ENCODE measurements at places on chromosomes 16 and 17.

DNA sequence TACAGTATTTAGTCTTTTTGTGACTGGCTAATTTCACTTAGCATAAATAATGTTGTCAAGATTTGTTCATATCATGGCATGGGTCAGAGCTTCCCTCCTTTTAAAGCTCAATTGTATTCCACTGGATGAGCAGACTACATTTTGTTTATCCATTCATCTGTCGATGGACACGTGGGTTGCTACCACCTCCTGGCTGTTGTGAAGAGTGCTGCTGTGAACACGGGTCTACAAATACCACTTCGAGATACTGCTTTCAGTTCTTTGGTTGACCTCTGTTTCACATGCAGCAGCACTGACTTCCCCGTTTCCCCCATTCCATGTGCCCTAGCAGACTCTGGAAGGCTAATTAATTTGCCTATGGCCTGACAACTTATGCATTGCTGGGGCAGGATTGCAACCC lies 285.4 kb downstream of the SHISA9 start:
- no peak for DNase-seq

DNA sequence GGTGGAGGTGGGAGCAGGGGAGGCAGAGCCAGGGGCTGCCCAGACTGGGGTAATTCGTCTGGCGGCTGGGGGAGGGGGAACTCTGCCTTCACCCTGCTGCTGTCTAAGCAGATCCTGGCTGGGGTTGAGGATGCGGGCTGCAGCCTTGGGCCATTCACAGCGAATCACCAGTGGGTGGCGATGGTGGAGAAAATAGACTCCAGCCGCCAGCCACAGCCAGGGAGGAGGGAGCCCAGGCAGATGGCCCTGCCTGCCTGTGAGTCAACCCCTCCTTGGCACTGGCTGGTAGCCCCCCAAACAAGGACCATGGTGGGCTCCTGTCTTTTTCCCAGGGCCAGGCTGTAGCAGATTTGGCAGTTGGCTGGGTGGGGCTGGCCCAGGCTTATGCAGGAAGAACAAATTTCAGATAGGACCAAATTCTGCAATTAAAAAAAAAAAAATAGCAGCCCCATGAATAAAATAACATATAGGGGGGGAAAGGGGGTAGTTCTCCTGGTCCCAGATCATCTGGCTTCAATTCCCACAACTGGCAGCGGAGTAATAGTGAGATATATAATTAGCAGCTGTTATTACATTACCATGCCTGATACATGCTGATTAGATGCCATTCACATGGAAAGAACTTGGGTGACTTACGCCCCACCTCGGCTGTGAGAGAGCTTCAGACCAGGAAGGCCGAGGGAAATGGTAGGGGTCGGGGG lies 41.5 kb upstream of the CDH5 start:
- peak; percentile 42 for DNase-seq

GRCh38 chr16:83953796-83954576 lies 946 bp downstream of the OSGIN1 start:
- DNase-seq: peak; percentile 79

DNA sequence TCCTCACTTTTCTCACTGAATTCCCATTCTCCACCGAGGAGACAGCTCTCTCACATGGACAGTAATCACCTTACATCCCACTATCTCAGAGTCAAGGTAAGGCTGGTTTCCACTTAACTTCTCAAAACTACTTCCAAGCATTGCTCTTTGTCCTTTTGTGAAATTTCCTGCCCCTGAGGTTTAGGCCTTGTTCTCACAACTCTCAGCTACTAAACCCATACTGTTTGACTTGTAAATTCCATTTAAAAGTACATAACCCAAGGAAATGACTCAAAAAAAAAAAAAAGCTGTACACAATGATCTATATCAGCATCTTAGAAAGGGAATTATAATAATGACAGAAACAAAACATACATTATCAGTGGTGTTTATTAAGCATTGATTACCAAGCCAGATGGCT lies 8.8 kb downstream of the CDC27 start:
- peak; percentile 6 for DNase-seq

DNA sequence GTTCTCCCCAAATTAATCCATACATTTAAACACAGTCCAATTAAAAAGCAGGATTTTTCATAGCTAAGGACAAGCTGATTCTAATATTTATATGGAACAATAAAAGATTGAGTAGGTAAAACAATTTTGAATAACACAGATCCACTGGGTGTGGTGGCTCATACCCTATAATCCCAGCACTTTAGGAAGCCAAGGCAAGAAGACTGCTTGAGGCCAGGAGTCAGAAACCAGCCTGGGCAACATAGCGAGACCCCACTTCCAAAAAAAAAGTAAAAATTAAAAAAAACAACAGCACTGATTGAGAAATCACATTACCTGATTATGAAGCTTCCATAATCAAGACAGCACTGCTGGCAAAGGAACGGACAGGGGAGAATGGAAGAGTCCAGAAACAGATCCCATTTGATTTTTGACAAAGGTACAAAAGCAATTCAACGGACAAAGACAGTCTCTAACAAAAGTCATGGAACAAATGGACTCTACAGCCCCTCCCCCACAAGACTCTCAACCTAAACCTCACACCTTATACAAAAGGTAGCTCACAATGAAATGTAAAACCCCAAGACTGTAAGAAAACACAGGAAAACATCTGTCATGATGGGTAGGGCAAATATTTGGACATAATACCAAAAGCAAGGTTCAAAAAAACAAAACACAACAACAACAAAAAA lies 17.9 kb downstream of the USP7 start:
- DNase-seq: no peak

DNA sequence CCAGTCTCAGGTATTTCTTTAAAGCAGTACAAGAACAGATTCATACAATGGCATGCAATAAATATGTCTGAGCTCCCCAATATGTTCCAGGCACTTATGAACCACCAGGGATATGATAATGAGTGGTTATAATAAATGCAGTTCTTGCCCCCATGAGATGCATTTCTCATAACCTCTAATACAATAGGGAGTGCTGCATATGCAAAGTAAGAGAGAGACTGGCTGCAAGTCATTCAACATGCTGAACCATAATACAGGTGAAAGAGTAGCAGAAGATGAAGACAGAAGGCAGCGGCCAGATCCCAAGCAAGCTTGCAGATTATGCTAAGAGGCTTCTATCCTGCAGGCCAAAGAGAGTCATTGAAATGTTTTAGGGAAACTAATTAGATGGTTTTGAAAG lies 96.7 kb downstream of the CHD9NB start:
- no peak for DNase-seq

DNA sequence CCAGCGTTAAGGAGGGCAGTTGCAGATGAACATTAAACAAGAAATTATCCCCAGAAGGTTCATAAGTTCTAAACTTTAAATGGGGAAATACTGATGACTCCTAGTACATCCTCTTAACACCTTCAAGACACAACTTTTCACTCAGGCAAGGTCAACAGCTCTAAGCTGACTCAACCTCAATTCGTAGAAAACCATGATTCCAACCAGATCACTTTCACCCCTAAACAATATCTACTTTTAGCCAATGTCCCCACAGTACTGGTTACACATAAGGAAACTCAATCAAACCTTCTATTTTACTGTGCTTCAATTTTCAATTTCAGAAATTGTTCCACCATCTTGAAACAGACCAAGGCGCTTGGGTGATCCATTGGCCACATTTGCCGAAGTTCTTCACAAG lies 2.3 kb downstream of the CDYL2 start:
- no peak for DNase-seq

DNA sequence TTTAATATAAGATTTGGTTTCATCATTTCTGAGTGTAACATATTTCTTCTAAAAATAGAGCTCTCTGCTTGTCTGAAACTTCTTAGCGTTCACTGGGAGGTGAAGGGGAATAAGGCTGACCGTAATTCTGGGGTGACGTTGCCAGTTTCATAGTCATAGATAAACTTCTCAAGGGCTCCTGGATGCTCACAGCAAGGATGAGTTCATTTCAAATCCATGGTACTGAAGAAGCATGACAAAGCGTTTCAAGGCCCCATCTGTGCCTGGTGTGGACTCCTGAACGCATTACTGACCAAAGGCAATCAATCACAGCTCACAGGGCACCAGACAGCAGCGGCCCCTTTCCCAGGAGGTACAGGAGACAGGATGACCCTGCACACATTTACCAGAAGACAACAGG lies 12.0 kb upstream of the EVPL start:
- no peak for DNase-seq

DNA sequence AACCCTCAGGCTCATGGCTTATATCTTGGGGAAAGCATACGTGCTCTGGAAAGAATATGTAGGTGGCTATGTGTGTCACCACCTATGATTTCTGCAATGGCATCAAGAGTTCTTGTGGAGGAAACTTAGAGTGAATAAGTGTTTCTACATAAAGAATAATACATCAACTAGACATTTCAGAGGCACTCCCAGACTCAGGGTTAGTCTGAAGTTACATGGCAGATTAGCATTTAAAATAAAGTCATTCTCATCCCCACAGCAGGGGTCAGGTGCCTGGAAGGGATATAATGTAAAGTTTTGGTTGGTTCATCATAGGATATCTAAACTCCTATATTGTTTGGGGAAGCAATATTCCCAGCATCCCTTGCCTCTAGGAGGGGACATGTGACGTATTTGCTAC lies 182.1 kb downstream of the PCTP start:
- no peak for DNase-seq

DNA sequence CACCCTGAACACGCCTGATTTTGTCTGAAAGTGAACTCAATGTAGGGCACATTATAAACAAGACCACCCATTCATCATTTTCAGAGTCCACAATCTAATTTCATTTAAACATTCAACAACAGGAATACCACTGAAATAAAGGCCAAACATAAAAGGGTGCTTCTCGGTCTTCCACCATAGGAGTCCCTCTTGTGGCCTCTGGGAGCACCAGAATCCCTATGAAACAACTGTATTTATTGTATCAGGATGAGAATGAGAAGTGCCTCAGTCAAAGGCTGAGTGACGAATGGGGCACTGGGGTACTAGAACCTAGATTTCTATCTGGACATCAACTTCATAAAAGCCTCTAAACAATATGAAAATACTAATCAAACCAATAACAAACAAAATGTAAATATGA lies 40.4 kb downstream of the NXPH3 start:
- no peak for DNase-seq

GRCh38 chr17:238964-239259 lies 57.5 kb upstream of the DOC2B start:
- no peak for DNase-seq

GRCh38 chr17:74842146-74842598 lies 17.5 kb downstream of the GRIN2C start:
- DNase-seq: no peak
